ENCODE measurements at places on chromosomes 16 and 17.

- no peak for DNase-seq
These were observed 63.3 kb upstream of the MTMR4 start for GRCh38 chr17:58577696-58578095.

- peak; percentile 24 for DNase-seq
These were observed 119.5 kb downstream of the IRF8 start for GRCh38 chr16:86018487-86018886.

DNA sequence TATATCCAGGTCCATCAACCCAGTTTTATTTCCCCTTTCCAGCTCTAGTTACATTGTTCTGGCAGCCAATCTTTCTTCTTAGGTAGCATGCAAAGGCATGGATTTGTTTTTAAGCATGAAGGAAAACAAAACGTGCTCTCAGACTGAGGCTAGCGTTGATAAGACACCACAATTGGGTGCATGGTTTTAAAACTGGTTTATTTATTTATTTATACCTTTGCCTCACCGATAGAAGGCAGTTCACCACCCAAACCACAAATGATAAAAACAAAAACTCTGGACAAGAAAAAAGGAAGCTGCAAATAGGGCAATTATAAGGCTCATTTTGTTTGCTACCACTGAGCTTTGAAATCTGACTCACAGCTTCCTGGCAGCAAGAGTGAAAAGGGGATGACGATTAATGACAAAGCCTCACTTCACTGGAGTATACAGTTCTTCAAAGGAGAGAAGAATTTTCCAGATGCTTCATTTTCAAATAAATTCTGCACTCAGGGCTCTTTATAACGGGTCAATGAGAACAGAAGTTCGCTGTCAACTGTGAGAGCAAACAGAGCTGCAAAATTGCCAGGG is 278.4 kb upstream of the IRX5 start:
- DNase-seq: no peak

GRCh38 chr17:68613739-68614298 is 12.7 kb upstream of the FAM20A start:
- no peak for DNase-seq

GRCh38 chr16:4604401-4604800 is 10.3 kb downstream of the UBALD1 start:
- DNase-seq: no peak

GRCh38 chr16:57091200-57091974 is 996 bp upstream of the CPNE2 start:
- no peak for DNase-seq

GRCh38 chr16:7378024-7378695 is 45.5 kb downstream of the RBFOX1 start:
- DNase-seq: no peak

DNA sequence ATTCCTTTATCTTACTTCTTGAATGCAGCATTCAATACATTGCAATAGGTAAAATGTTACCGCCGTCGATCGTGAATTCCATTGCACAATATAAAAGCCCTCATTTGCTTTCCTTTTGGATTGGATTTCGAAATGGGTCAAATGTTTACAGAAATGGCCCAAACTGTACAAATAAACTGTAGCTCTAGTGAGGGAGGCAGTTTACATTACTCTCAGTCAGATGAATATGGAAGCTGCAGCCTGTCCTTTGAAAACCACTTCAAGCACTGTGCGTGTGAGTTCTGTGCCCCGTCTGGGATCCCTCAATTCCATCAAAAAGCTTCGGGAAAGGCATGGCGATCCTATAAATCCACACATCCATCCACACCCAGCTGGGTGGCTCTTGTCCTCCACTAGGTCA is 258.6 kb upstream of the FOXF1 start:
- no peak for DNase-seq

GRCh38 chr17:58184986-58185761 is 7.4 kb upstream of the EPX start:
- no peak for DNase-seq

DNA sequence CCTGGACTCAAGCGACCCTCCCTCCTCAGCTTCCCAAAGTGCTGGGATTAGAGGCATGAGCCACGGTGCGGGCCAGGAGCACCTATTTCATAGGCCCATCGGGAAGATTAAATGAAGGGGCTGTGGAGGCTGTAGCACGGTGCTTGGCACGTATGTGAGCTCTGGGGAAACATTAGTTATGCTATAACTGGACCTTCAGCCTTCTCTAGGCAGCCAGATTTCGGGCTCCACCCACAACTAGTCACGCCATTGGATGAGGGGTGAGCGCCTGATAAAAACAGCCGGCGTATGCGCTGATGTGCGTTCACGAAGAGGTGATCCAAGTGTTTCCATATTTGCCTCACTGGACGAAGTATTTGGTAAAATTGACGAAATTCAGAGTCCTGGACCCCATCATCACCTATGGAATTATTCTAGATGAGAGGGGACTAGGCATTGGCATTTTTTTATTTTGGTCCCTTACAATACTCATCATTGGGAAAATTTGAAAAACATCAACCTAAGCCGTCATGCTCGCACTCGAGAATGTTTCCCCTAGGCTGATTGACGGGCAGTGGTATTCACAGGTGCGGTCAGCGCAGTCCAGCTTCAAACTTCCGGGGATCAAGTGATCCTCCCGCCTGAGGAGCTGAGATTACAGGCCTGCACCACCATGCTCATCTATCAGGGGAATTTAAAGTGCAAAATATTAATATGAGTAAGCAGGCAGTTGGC is 1.8 kb upstream of the ANKRD11 start:
- DNase-seq: no peak

- DNase-seq: no peak
These were observed 10.6 kb downstream of the KSR1 start for GRCh38 chr17:27466743-27467375.

DNA sequence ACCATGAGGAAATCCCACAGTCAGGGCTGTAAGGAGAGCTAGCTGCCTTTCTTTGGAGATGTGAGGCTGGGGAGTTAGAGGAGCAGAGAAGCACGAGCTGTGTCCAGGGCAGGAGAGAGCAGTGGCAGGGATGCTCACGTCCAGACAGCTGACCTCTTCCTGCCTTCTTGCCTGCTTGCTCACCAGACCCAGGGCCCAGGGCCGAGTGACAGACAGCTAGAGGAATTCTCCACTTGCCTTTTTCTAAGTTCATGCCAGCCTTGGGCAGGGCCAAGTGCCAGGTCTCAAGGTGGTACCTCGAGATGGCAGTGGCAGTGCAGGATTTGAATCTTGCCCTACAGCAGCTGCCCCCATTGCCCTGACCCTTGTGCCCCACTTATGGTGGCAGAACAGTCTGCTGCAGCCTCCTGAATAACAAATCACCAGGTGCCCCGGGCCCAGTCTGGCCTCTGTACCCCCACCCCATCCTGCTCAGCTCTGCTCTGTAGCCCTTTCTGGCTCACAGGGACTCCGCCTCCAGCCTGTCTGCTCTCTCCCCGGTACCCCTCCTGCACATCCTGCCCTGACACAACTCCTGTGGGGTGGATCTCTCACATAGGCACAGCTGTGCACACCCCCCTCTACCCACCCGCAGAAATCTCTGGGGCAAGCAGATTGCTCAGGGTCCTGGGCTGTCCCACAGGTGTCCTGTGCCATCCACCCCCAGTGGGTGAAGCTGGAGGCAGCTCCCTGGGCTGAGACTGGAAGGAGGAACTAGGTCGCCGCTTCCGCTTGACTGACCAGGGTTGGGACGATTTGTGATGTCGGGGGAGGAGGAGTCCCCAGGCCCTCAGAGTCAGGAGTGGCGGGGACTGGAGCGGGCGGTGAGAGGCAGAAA is 25.9 kb downstream of the GRIN2C start:
- DNase-seq: no peak
